Fibroblast of villous mesenchyme (primary cell): ENCODE measurements at places on chromosomes 3 and 15. TPM values are rescaled to one million over a fixed set of nuclear protein-coding genes. Genes with fewer than 3 reads are reported as not detected.

The PP2D1 gene
- not detected in 2 replicates for total RNA-seq

The LMOD3 gene
- total RNA-seq = not detected in 2 replicates

The FANCD2OS gene
- not detected in 2 replicates for total RNA-seq

The FEZF2 gene
- not detected in 2 replicates for total RNA-seq

The RPLP1 gene
- 73.8 and 79.6 TPM in 2 replicates for total RNA-seq
